Stromal cell of bone marrow (primary cell): ENCODE measurements at places on chromosomes 6 and 20.

DNA sequence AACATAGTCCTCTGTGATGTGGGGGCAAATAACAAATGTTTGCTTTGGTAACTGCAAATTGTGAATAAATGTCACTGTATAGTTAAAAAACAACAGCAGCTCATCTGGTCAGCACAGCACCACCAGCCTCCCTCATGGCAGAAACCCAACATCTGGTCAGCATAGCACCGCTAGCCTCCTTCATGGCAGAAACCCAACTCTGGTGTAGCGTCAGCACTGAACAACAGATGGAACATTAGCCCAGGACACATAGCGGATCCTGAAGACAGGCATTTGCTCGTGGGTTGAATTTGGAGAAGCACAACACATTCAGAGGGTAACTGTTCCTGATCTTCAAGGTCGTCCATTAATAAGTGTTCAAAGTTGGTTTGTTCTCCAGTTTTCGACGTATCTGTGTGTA lies 265.9 kb downstream of the DLL1 start:
- peak; percentile 3 for DNase-seq

- no peak for DNase-seq
Observed at GRCh38 chr6:110960014-110960390, 1.5 kb downstream of the GTF3C6 start.

DNA sequence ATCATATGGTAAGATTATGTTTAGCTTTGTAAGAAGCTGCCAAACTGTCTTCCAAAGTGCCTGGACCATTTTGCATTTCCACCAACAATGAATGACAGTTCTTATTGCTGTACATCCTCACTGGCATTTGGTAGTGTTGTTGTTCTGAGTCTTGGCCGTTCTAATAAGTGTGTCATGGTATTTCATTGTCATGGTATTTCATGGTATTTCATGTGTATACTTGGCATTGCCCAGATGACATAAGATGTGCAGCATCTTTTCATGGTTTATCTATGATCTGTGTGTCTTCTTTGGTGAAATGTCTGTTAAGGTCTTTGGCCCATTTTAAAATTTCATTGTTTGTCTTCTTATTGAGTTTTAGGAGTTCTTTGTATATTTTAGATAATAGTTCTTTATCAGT lies 224.4 kb downstream of the BCAS1 start:
- DNase-seq: no peak

- DNase-seq: no peak
Observed at GRCh38 chr6:69423785-69424184, 373.0 kb downstream of the LMBRD1 start.

DNA sequence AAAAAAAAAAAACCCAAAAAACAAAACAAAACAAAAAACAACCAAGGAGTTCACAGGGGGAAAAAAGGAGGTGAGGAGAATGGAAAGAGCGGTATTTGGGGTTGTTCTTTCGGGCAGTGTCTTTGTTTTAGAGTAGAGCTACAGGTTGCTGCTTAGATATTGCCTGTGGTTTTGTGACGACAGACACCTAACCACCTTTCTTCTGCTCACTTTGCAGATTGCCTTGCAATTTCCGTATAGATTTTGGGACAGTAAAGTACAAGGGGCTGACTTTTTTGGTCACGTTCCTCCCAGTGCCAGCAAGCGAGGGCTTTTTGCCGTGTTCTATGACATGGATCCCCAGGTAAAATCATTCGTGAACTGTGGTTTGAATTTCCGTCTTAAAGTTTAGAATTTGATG lies 50.9 kb downstream of the DEK start:
- DNase-seq: no peak

GRCh38 chr6:33177552-33178446 lies 14.5 kb downstream of the COL11A2 start:
- no peak for DNase-seq

GRCh38 chr20:53844259-53844658 lies 226.1 kb downstream of the BCAS1 start:
- no peak for DNase-seq

DNA sequence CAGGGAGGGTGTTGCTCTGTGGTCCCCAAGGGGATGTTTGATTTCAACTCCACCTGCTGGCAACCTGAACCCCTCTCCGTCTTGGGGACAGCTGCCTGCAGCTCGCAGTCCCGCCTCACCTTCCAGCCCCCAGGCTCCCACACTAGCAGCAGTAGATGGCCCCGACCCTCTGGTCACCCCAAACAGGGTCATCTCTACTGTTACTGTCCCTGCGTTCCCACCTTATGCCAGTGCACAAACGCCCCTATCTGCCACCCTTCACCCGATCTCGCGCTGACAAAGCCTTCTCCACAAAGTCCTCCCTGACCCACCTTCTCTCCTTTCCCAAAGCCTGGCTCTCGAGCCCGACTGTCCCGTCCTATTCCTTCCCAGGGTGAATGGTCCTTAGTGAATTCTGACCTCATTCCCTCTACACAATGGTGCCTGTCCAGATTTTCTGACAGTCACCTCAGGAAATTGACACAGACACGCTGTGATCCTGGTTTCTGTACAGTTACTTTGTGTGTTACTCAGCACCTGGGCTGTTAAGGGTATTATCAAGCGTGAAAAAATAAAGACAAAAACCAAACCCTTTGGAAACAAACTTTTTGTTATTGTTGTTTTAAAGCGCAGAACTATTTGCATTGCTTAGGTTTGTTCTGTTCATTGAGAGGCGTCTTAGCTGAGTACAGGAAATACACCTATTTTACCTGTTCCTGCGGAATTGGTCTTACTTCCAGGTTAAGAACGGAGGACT lies 728 bp downstream of the FUT9 start:
- no peak for DNase-seq

- no peak for DNase-seq
Observed at GRCh38 chr20:23867152-23867776, 12.3 kb downstream of the CST5 start.

DNA sequence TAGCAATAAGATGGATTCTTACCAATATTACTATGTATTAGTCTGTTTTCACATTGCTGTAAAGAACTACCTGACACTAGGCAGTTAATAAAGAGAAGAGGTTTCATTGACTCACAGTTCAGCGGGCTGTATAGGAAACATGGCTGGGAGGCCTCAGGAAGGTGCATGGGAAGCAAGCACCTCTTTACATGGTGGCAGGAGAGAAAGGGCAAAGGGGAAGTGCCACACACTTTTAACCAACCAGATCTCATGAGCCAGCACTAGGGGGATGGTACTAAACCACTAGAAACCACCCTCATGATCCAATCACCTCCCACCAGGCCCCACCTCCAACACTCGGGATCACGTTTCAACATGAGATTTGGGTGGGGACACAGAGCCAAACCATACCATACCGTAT lies 40.7 kb upstream of the CCDC167 start:
- DNase-seq: no peak

GRCh38 chr6:15823838-15824414 lies 161.1 kb upstream of the DTNBP1 start:
- no peak for DNase-seq

DNA sequence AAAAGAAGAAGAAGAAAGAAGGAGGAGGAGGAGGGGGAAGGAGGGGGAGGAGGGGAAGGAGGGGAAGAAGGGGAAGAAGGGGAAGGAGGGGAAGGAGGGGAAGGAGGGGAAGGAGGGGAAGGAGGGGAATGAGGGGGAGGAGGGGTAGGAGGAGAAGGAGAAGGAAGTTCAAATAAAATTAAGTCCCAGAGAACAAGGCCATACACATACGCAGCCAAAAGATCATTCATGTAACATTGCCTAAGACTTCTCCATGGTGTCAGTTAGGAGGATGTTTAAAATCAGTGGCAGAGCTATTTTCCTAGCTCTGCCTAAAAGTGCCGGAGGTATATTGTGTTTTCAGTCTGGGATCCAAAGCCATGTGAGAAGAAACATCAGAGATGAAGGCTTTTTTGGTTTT lies 75.8 kb downstream of the PLCB4 start:
- DNase-seq: no peak

GRCh38 chr20:3658716-3659491 lies 4.3 kb downstream of the GFRA4 start:
- DNase-seq: no peak

- DNase-seq: no peak
Observed at GRCh38 chr6:20409427-20409971, 7.8 kb downstream of the E2F3 start.

DNA sequence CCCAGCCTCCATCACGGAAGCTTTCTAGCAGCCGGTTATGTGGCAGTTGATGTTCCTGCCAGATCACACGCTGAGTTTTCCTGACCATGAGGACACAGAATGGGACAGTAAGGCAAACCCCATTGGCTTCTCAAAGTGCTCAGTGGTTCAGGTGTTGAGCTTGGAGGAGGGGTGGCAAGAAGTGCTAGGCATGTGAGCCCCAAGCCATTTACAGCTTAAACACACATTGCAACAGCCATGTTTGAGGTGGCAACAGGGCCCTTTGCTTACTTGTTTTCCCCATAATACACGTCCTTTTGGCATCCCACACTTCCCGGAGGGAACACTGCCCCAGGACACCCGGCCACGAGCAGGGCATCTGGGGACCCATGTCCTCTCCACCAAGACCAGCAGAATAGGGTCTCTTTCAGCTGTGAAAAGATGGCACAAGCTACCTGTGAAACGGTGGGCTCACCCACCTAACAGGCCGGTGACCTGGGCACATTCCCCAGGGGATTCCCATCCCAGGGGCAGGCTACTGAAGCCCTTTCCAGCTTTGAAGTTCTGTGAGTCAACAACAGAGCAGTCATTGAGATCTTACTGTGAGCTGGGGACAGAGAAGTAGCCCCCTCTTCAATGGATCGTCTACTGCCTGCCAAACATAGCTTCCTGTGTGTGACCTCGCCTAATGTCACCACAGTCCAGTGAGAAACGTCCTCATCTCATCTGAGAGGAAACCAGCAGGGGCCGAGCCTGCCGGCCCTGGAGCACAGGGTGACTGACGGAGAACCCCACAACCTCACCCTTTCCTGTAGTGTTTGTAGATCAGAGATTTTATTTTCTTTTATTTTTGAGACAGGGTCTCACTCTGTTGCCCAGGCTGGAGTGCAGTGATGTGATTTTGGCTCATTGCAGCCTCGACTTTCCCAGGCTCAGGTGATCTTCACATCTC lies 4.0 kb upstream of the TLDC2 start:
- no peak for DNase-seq

GRCh38 chr6:143842461-143842901 lies 657 bp upstream of the LTV1 start:
- peak; percentile 38 for DNase-seq
